ENCODE measurements at places on chromosomes 1 and 21.

GRCh38 chr1:95041491-95042165, 31.1 kb downstream of the ALG14 start:
- DNase-seq, result peak; percentile 92

- DNase-seq, result no peak
Measured at GRCh38 chr1:188708795-188709535, 1768.7 kb downstream of the BRINP3 start.

DNA sequence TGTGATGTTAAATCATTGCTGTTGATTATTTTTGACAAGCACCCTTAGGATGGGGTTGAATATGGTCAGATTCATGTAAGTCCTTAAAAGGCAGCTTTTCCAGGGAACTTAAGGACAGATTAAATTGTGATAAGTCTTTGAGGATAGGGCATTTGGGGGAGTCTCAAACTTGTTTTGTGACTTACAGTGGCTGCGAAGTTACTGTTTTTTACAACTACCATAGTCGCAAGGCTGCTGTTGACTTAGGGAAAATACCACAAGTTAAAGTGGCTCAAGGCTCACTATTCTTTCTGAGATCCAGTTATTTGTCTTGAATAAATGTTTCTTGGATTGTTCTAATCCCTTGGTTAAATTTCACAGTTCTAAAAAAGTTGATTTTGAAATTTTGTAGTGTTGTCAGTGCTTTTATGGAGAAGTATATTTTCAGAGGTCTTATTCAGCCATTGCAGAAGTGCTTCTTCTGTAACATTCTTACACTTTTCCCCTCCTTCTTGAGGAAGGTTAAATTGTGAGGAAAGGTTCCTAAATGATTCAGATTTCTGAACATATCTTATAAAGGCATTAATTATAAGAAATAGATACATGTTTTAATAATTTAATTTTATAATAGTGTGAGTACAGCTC, 47.0 kb upstream of the MPC2 start:
- no peak for DNase-seq

DNA sequence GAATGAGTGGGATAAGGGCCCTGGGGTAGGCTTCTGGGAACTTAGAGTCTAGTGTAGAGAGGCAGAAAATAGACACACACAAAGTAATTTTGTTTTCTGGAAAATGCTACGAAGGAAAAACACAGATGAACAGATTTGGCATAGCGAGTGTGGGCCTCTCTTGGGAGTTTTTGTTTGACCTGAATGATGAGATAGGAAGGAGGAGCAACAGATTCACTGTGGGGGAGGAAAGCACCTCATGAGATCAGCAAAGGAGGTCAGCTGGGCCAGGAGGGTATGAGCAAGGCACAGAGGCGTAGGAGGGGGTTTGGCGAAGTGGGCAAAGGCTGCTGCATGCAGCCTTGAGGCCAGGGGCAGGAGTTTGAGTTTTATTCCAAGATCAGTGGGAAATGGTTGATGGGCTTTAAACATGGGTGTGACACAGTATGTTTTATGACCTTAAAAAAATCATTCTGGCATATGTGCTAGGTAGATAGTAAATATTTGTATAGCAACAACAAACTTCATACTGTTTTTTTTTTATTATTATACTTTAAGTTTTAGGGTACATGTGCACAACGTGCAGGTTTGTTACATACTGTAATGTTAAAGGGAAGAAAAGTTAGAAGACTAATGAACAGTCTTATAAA, 57.9 kb downstream of the FGGY start:
- DNase-seq, result peak; percentile 41

- DNase-seq, result peak; percentile 82
Measured at GRCh38 chr1:227317523-227318015, 723 bp downstream of the CDC42BPA start.

GRCh38 chr1:104702731-104703130, 953.0 kb downstream of the AMY1C start:
- DNase-seq, result no peak

Measured in fibroblast of villous mesenchyme (primary cell).